ENCODE measurements at places on chromosomes 7 and 10.
A peak's percentile ranks its signal among the peaks of the same experiment; 100 is the strongest.

DNA sequence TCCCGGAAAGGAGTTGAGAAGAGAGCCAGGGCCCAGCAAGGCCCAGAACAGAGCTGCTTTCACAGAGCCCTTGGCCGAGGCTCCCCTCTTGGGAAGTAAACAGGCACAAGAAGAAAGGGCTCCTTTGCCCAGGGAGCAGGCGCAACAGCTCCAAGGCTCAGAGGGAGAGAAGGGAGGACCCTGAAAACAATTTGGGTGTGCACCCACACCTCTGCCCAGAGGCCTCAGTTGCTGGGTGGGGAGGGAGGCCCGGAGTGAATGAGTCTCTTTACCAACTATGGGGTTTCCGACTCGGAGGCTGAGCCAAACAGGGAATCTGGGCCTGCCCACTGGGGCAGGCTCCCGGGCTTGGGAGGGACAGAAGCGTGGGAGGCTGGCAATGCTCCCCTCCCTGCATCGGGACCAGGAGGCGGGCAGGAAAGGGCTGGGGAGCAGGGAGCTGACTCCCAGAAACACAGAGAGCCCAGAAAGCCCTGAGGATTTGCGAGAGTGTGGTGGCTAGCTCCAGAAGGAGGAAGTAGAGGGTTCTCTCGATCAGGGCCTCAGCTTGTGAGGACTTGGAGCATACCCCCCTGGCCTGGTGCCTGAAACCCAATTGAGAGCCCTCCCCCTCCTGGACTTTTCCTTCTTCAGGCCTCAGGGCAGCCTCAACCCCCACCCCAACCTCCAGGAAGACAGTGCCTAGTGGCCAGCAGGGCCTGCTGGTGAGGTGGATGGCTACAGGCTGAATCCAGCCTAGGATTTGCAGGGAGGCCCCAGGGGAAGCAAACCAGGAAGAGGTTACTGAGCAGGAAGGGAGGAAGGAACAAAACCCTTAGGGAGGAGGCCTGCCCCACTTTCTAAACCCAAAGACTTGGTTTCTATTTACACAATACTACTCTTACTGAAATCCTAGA, 6.2 kb downstream of the C10orf105 start:
- DNase-seq, result peak; percentile 40

DNA sequence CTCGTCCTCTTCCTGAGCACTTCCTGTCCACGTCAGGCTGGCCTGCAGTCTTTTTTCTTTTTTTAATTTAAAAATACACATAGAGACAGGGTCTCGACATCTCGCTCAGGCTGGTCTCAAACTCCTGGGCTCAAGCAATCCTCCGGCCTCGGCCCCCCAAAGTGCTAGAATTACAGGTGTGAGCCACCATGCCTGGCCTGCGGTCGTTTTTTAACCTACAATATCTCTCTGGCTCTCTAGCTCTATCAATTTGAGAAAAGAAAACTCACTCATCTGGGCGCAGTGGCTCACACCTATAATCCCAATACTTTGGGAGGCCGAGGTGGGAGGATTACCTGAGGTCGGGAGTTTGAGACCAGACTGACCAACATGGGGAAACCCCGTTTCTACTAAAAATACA, 4.0 kb upstream of the OAT start:
- DNase-seq, result no peak

DNA sequence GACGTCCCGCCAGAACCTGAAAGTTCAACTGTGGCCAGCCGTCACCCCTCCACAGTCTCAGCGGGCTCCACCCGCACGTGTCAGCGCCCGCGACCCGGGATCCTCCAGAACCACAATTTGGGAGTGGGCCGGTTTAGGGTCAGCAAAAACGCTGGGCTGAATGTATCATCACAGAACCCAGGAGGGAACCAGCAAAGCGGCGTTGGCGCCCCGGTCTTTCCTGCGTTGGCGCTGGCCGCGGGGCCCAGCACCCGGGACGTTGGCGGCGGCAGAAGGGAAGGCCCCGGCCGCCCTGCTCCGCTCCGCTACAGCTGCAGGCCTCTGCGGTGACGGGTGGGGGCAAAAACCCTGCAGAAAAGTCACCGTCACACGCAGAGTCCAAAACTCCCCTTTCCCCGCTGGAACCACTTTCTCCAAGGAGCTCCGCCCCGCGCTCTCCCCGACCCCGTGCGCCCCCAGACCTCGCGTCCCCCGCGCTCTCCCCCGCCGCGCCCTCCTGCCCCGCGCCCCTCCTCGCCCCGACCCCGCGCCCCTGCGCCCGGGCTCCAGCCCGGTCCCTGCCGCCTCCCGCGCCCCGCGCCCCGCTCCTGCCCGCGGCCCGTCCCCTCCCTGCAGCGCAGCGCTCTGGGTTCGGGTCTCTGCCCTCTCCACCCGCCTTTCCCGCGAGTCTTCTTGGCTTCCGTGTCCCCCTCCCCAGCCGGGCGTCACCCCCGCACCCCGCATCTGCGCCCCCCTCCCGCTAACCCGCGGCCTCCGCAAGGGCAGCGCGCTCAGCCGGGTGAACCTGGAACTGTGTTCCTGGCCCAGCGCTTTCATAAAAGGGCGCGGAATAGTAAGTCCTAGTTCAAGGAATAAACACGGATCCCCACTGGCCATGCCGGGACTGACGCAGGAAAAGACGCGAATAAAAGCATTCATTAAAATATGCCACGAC, 24.0 kb upstream of the RNF32 start:
- no peak for DNase-seq

DNA sequence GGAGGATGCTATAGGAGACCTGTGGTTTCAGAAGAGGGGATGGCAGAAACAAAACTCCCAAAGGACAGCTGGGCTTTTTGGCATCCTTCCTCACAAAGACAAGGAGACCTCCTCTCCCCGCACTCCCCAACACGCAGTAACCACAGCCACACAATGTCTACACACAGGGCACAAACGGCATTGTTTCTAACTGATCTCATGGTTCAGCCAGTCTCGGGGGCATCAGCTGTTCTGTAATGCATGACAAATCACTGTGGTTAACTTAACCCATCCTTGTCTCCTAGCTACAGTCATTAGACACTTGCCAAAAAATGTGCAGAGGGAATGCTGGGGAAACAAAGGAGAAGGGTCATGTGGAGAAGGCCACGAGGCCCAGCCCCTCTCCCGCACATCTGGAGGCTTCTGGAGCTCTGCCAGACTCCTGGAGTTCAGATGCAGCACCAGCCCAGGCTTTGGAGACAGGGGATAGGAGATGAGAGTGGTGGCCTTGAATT, 7.6 kb upstream of the ADAMTS14 start:
- no peak for DNase-seq

DNA sequence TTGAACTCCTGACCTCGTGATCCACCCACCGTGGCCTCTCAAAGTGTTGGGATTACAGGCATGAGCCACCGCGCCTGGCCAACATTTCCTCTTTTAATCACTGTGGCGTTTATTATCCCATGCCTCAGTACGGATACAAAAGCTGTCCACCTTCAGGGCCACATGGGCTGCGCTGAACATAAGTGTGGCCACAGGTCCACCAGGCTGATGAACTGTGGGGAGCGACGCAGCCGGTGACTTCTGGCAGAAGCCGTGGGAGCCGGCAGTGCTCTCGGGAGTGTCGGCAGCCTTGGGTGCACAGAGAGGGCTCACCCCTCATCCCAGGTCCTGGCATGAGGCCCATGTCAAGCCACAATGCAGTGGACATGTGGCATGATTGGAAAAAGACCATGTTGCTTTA, 223.6 kb downstream of the TNS3 start:
- no peak for DNase-seq

DNA sequence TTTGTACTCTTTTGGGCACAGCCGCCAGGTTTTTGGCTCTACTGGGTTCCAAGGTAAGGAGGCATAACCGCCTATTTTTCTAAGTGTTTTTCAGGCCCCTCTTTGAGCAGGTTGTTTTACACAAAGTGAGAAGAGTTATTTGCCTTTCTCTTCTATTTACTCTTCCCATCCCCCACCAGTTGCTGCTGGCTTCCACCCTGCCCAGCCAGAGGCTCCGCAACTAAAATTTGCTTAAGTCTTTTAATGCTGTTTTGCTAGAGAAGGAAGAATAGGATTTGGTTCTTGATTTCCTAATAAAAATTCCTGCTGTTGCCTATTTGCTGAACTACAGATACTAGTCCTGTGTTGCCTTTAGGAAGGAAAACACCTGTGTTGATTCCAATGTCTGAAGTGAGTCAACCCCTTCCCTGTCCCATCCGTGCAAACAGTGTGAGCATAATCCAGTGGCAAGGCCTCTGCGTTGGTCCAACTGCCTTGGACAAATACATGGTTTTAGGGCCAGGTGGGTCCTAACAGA, 1.9 kb downstream of the PLA2G12B start:
- DNase-seq, result no peak

DNA sequence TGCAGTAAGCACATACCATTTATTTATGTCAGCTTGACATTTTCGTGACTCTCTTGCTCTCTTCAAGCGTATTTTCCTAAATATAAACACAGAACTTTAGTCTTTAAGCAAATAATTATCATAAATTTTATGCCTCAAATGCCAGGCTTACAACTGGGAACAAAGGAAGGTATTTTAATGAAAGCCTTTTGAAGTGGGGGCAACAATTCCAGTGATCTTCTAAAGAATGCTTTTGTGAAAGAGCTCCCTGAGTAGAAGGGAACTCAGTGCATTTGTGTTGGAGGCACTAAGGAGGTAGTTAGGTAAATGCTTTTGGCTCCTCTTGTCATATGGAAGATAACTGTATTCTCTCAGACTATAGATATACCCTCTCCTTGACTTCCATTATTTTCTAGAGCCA, 104.9 kb downstream of the VPS50 start:
- DNase-seq, result no peak

DNA sequence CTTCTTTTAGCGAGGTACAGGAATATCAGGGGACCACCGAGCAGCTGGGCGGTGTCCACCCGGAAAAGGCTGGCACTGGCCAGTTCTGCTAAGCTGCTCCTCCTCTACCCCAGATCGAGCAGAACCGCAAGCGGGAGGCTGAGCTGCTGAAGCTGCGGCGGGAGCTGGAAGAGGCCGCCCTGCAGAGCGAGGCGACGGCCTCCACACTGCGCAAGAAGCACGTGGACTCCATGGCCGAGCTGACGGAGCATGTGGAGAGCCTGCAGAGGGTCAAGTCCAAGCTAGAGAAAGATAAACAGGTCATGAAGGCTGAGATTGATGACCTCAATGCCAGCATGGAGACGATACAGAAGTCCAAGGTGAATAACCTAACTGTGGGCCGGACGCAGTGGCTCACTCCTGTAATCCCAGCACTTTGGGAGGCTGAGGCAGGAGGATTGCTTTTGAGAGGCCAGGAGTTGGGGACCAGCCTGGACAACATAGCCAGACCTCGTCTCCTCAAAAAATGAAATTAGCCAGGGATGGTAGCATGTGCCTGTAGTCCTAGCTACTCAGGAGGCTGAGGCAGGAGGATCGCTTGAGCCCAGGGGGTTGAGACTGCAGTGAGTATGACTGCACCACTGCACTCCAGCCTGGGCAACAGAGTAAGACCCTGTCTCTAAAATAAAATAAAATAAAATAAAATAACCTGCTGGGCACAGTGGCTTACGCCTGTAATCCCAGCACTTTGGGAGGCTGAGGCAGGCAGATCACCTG, 15.3 kb downstream of the MYH16 start:
- DNase-seq, result no peak

DNA sequence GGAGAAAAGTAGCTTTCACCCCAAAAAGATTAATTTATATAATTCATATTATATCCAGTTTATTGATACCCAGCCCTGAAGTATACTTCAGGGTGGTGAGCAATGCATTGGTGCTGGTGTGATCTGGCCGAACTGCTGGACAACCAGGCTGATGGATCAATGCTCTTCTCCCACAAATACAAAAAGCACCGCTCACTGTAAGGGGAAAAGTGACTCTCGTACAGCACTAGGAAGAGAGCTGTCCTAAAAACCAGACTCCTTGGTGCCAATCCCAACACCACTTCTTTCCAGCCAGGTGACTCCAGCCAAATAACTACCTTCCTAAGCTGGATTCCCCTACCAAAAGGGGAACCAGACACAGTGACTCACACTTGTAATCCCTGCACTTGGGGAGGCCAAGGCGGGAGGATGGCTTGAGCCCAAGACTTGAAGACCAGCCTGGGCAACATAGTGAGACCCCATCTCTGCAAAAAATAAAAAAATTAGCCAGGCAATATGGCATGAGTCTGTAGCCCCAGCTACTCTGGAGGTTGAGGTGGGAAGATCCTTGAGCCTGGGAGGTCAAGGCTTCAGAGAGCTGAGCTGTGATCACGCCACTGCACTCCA, 13.1 kb upstream of the TNPO3 start:
- DNase-seq, result no peak

DNA sequence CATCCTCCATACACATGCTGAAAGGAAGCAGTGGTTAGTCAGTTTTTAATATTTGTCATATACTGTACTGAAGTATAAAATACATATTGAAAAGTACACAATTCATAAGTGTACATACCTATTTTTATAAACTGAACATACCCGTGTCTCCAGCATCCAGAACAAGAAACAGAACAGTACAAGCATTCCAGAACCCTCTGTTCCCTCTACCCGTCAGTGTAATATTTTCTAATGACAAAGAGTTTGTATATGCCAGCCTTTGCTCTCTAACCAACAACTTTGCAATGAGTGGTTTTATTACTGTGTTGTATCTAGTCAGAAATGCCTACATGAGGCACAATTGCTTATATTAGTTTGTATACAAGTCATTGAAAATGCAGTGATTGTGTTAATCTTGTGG, 18.7 kb upstream of the RAB18 start:
- DNase-seq, result no peak

GRCh38 chr7:148084138-148084537, 506.4 kb upstream of the C7orf33 start:
- DNase-seq, result peak; percentile 27

- DNase-seq, result no peak
Observed at GRCh38 chr10:122190176-122190943, 80.7 kb upstream of the BTBD16 start.

GRCh38 chr10:42781893-42782445, 626 bp upstream of the BMS1 start:
- DNase-seq, result no peak

DNA sequence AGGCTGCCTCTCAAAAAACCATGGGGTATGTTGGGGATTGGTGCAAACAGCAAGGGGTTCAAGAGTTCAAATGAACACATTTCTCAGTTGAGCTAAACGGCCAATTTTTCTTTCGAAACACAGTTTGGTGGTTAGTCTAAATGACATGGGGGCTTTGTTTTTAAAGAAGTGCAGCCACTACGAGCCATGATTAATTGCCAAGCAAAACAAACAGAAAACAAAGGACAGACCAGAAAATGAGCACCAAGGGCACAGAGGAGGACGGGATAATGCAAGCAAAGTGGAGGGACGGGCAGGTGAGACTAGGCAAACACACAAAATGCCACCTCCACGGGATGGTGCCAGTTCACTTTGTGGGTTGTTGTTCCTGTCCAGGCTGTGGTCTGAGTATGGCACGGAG, 64.5 kb upstream of the PDLIM1 start:
- no peak for DNase-seq

DNA sequence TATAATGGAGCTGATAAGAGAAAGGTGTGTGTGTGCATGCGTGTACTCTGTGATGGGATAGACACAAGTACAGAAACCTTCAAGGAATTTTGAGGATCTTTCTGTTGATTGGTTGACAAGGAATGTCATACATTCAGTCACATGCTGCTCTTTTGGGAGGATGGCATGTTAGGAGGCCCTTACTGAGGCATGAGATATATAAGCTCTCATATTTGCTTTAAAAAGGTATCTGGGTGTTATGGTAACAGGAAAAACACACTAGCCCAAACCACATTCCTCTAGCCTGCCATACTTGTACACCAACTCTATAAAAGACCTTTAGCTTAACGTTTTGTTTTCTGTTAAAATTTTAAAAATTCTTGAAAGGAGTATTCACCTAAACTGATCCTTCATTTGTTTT, 72.5 kb upstream of the EGFR start:
- no peak for DNase-seq

GRCh38 chr7:120873401-120873800, 15.5 kb upstream of the TSPAN12 start:
- DNase-seq, result no peak

GRCh38 chr7:20417260-20417659, 86.6 kb downstream of the ITGB8 start:
- no peak for DNase-seq
